Mesangial cell (primary cell): ENCODE measurements at places on chromosomes 1 and 21. TPM values are rescaled to one million over a fixed set of nuclear protein-coding genes. Genes with fewer than 3 reads are reported as not detected.

Gene GPR52
- 0.51 TPM in 1 of 2 replicates, not detected in the other for total RNA-seq

Gene PDZK1IP1
- total RNA-seq: 7.3 and 122 TPM in 2 replicates

Gene TFF1
- 0.49 TPM in 1 of 2 replicates, not detected in the other for total RNA-seq

Gene RGS8
- total RNA-seq: not detected in 2 replicates

Gene KRTAP21-2
- total RNA-seq: not detected in 2 replicates

Gene LGALS8
- 23.5 and 36.9 TPM in 2 replicates for total RNA-seq

Gene KIAA0040
- total RNA-seq: 2.0 and 3.9 TPM in 2 replicates

Gene CELA3B
- total RNA-seq: not detected in 2 replicates

Gene DCST1
- total RNA-seq: not detected in 2 replicates

Gene SPATA45
- not detected in 2 replicates for total RNA-seq

Gene PAPPA2
- 0.16 and 0.89 TPM in 2 replicates for total RNA-seq

Gene RHEX
- 1.3 and 12.0 TPM in 2 replicates for total RNA-seq

Gene TFF2
- total RNA-seq: not detected in 2 replicates

Gene AKR1A1
- 108 and 123 TPM in 2 replicates for total RNA-seq

Gene CRB1
- total RNA-seq: 0.13 TPM in 1 of 2 replicates, not detected in the other

Gene UBIAD1
- 13.4 and 13.9 TPM in 2 replicates for total RNA-seq

Gene CYP4X1
- total RNA-seq: 1.4 TPM in 1 of 2 replicates, not detected in the other

Gene LCE1C
- total RNA-seq: not detected in 2 replicates

Gene USH2A
- under 0.01 TPM in 1 of 2 replicates, not detected in the other for total RNA-seq

Gene DR1
- 20.7 and 27.7 TPM in 2 replicates for total RNA-seq

Gene SLAMF9
- not detected in 2 replicates for total RNA-seq

Gene GUCA2B
- not detected in 2 replicates for total RNA-seq

Gene IGSF5
- total RNA-seq: 0.33 and 0.89 TPM in 2 replicates

Gene HHAT
- 18.3 and 27.6 TPM in 2 replicates for total RNA-seq

Gene GNB1
- 169 and 212 TPM in 2 replicates for total RNA-seq

Gene RPTN
- not detected in 2 replicates for total RNA-seq

Gene RHCE
- 0.38 TPM in 1 of 2 replicates, not detected in the other for total RNA-seq

Gene TAS1R1
- total RNA-seq: not detected in 2 replicates

Gene CHODL
- total RNA-seq: under 0.01 and 0.13 TPM in 2 replicates

Gene SUSD4
- 0.63 and 2.0 TPM in 2 replicates for total RNA-seq

Gene LDLRAD1
- total RNA-seq: not detected in 2 replicates

Gene LENEP
- 0.89 TPM in 1 of 2 replicates, not detected in the other for total RNA-seq

Gene SPRR5
- not detected in 2 replicates for total RNA-seq

Gene NFASC
- total RNA-seq: not detected in 2 replicates

Gene HTR6
- not detected in 2 replicates for total RNA-seq

Gene ST6GALNAC3
- total RNA-seq: 0.49 and 1.4 TPM in 2 replicates

Gene LYPLA2
- 124 and 149 TPM in 2 replicates for total RNA-seq

Gene ASCL5
- total RNA-seq: 0.49 TPM in 1 of 2 replicates, not detected in the other
